ENCODE measurements at places on chromosomes 16 and 17.

DNA sequence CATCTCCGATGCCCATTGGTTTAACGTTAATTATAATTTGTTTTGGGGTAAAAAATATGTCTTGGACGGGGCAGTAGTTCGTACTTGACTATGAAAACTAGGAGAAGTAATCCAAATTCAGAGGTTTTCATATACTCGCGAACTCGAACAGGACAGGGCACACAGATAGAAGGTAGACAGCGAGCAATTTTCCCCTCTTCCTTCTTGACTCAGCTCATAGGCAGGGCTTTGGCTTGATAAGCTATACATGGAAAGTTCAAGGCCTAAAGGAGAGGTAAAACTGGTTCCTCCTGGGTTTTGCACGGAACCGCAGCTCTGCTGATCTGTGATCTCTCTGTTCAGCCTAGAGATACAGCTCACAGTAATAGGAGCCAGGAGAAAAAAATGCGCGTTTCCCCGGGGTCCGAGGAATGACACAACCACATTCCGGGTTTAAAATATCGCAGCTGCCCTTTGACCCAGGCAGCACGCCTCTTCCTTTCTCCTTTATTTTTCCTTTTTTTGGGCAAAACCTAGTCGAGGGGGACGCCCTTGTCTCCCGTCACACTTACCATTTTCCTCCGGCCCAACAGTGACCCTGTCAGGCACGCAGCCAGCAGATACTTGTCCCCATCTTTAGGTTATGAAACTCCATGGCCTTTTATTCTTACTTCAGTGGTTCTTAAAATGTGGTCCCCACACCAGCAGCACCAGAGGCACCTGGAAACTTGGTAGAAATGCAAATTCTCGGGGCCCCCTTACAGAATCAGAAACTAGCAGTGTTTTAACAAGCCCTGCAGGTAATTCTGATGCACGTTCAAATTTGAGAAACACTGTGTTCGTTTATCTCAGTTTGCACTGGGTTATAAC lies 1.7 kb upstream of the LASP1 start:
- DNase-seq = peak; percentile 69

GRCh38 chr17:72962106-72962505 lies 130.4 kb downstream of the SLC39A11 start:
- DNase-seq = no peak

DNA sequence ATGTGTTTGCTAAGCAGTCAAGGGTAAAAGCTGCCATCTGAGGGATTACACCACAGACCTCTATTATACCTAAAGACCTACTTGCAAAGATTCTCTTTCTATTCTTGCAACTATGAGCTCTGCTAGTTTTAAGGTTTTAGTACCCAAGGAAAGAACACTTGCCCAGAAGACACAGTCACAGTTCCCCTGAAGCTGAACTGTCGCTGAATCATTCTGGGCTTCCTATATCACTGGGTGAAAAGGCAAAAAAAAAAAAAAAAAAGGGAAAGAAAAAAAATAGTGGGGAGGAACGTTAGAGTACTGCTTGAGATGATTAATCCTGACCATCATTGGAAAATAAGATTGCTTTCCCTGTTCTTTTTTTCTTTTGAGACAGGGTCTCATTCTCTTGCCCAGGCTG lies 37.9 kb downstream of the LYRM1 start:
- no peak for DNase-seq

DNA sequence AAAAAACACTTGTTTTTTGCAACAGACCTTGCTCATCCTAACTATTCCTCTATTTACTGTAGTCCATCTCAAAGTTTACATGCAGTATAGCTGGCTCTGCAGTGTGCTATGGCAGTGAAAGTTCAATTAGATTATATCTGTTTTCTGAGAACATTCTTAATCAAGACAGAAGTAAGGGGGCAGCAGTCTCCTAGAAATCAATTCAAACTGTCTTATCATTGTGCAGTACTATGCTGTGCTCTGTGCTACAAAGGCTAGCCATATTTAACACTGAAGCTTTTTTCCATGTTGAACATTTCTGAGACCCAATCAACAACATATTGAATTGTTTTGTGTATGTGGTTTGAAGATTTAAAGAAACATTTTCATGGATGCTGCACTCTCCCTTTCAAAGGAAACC lies 11.4 kb downstream of the NETO2 start:
- DNase-seq = no peak

GRCh38 chr16:88533381-88533917 lies 36.8 kb upstream of the ZC3H18 start:
- no peak for DNase-seq

- no peak for DNase-seq
These were observed 9.8 kb downstream of the TMEM208 start for GRCh38 chr16:67236563-67237395.

GRCh38 chr16:19431636-19432340 lies 14.1 kb downstream of the TMC5 start:
- no peak for DNase-seq

GRCh38 chr17:72393553-72393952 lies 272.7 kb downstream of the SOX9 start:
- DNase-seq = no peak

GRCh38 chr16:11182411-11182810 lies 73.6 kb downstream of the SOCS1 start:
- DNase-seq = no peak

DNA sequence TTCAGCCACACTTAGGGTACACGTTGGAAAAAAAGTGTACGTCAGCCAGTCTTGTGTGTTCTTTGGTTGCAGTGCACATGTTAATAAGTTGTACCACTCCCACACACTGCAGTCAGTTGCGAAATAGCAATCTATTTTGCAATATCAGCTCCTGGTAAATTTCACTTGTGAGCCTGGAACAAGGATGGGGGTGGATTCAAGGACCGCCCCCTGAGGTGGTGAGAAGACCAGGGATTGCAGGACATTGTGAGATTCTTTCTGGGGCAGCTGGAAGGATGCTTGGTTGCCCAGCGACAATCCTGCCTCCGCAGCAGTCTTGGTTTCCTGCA lies 78.6 kb upstream of the ZFHX3 start:
- no peak for DNase-seq

GRCh38 chr16:48961546-48961945 lies 320.1 kb downstream of the CBLN1 start:
- no peak for DNase-seq

- no peak for DNase-seq
These were observed 17.1 kb downstream of the ITGB4 start for GRCh38 chr17:75738218-75738802.

DNA sequence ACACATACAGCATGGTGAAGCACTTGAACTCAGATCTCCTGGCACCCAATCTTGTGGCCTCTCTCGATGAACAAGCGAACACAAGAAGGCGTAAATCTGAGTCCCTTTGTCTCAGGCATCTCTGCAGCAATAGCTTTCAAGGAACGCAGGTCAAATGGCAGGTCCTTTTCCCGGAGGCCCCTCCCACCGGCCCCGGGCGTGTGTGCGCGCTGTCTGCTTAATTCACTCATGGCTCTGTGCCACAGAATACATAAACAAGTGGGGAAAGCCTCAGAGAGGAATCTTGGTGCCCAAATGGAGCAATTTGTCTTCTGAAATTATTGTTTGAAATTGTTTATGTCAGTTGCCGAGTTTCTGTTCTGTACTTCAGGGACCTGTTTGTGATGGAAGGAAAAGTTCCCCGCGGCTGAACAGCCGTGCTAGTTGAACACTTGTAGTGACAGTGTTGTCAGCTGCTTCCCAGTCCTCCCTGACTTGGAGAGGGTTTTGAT lies 14.8 kb downstream of the MYOCD start:
- DNase-seq = no peak

- no peak for DNase-seq
These were observed 4.3 kb downstream of the HOXB6 start for GRCh38 chr17:48600244-48601098.

DNA sequence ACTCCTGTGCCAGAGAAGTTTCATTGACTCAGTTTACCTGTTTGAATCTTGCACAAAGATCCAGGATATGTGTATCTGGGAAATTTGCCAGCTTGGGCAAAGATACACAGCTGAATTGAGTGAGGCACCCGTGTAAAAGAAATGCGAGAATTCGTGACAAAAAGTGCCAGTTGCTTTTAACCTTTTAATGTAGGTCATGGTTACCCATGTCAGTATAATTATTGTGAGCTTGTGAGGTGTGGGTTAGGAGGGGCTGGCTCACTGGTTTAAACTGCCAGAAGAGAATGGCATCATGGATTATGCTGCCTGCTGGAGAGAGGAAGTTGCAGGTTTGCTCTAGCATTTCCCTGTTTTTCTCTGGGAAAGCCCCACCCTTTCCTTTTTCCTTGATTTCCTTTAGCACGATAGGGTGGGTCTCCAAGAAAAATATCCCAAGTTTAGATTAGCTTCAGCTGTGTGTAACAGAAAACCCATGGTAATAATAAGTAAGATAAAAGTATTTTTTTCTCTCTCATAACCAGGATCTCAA lies 24.8 kb upstream of the NDRG4 start:
- no peak for DNase-seq

- DNase-seq = no peak
These were observed 279.6 kb upstream of the AXIN2 start for GRCh38 chr17:65841089-65841488.

GRCh38 chr17:33639103-33639880 lies 346.2 kb upstream of the ASIC2 start:
- DNase-seq = no peak

DNA sequence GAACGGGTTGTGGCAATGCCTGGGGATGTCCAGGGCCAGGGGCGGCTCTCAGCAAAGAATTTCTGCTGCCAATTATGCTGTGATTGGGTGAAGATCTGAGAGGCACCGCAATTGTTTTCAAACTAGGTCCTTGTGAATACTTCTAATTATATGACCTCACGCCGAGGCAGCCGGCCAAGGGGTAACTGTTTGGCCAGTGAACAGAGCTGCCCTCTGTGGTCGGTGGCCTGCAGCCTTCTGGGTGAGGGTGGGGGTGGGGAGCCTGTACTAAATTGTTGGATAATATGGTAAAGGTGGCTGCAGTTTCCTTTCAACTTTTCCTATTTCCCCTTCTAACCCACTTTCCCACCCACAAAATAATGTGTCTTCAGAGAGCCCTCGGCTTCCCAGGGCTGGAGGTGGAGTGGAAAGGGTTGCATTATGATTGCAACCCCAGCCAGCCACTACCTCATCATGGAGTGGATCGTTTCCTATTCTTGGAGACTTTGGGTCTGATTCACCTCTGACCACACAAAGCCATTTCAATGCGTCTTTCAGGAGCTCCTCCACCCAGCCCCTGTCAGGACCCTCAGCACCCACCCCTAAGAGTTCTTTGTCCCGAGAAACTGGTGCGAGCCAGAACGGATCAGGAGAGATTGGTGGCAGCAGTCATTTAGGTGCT lies 2.0 kb upstream of the DNAI2 start:
- no peak for DNase-seq

- no peak for DNase-seq
These were observed 39.9 kb upstream of the CCDC182 start for GRCh38 chr17:57785022-57785421.

GRCh38 chr16:65548470-65548869 lies 426.6 kb upstream of the CDH11 start:
- DNase-seq = no peak

GRCh38 chr16:87266846-87267245 lies 50.3 kb downstream of the C16orf95 start:
- DNase-seq = no peak

GRCh38 chr16:68447653-68448359 lies 502 bp downstream of the SMPD3 start:
- no peak for DNase-seq

GRCh38 chr16:9966569-9967157 lies 215.6 kb downstream of the GRIN2A start:
- DNase-seq = no peak

- no peak for DNase-seq
These were observed 122.0 kb downstream of the IRF8 start for GRCh38 chr16:86020971-86021370.

GRCh38 chr16:77705351-77705750 lies 17.0 kb upstream of the NUDT7 start:
- no peak for DNase-seq

DNA sequence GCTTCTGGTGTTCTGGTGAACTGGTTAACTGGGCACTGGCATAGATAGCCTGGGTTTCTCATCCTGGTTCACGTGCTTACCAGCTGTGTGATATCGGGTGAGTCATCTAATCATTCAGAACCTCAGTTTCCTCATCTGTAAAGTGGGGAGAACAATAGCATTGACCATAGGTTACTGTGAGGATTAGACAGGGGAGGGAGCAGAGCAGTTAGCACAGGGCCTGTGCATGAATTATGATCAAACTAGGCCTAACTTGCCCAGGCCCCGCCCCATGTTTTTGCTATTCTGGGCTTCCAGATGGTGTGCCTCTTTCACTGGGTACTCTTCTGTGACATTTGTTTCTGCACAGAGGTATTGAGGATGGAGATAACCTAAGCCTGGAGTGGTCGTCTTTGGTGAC lies 4.6 kb upstream of the KLHL36 start:
- peak; percentile 57 for DNase-seq

DNA sequence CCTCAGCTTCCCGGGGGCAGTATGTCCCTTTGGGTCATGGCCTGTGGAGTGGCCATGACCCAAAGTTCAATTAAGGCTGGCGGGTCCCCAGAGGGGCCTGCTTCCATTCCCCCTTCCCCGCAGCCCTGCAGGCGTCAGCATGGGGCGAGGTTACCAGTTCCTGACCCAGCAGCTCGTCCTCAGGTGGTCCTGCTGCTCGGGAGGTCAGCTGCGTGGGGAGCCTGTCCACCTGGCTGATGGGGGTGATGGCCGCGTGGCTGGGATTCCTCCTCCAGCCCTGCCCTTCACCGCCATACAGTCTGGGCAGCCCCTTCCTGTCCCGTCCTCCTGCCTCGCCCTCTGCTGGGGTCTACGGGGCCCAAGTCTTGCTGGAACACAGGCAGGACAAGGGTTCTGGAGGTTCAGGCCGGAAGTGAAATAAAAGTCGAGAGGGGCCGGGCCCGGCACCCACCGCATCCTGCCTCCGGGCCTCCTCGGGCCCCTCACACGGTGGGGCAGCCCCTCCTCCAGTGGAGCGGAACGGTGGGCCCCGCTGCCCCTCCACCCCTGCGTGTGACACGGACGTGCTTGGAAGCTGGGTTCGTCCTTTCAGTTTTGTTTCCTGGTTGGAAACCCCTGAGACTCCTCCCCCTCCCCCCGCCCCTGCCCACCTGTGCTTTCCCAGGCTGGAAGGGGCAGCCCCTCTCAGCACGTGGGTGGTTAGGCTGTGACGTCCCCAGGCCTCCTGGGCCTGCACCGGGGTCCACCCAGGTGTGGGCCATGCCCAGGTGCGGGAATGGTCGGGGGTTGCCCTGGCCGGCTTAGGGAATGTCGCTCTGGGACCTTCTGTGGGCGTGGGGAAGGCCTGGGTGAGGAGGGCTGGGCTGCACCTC lies 6.8 kb downstream of the UBALD2 start:
- no peak for DNase-seq

DNA sequence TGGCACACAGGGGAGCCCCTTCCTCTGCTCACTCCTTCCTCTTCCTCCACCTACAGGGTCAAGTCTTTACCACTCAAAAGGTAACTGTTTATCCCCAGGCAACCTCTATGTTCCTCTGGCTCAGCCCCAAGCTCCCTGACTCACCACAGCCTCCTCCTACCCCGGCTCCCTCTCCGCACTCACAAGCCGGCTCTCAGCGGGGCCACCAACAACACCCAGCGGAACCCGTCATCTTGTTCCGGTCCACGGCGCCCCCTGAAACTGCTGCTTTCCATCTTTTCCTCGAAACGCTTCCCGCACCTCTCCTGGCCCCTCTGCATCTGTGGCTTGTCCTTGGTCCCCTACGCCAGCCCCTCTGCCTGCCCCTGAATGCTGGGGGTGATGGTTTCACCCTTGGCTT lies 58.4 kb downstream of the NXN start:
- DNase-seq = no peak

Data from NCI-H510A treated with DMSO at 0.1 percent for 48 hours (cell line).